ENCODE measurements at places on chromosomes 7 and 10.

DNA sequence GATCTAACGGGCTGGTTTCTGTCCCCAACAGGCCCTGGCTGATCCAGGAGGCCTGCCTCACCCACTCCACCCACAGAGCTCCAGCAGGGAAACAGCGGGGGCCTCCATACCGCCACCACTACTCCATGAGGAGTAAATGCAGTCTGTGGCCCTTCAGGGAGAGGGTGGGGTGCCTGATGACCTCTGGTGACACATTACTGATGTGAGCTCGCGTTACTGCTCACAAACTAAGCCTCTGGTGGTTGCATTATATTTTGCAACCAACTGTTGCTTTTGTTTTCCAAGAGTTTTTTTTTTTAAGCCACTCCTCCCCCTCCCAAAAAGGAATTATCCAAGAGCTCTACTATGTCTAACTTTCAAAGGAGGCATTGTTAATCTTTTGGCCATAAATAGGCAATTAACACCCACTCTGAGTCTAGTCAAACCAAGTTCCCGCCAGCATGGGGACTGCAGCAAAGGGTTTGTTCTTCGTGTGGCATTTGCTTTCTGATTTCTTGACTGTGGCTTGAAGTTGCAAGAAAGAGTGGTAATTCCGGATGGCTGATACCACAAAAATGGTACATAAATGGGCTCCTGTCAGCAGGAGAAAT, 72.6 kb downstream of the FAM53B start:
- peak; percentile 31 for DNase-seq

DNA sequence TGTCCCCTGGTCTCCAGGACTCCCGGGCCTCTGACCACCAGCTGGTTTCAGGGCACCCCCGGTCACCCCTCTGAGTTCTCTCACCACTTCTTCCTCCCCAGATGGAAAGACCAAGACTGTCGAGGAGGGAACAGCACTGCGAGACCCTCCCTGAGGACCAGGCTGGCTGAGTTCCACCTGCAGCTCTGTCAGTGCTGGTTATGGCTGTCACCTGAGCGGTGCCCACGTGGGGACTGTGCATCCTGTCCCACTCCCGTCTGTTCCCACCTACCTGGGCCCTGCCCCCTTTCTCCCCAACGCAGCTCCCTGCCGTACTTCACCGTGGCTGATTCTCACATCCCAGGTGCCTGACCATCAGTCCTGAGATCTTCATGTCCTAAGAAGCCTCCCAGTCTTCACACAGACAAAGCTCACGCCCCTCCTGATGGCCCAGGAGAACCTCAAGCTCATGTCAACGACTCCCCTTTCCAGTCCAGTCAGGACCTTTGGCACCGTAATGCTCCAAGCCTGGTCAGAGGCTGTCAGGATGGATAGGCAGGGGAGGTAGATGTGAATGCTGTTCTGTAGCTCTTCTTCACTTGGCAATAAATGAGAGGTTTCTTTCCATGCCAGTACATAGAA, 159.7 kb downstream of the USP6NL start:
- DNase-seq: no peak

- DNase-seq: no peak
Observed at GRCh38 chr7:142030294-142030693, 34.6 kb downstream of the MGAM start.

DNA sequence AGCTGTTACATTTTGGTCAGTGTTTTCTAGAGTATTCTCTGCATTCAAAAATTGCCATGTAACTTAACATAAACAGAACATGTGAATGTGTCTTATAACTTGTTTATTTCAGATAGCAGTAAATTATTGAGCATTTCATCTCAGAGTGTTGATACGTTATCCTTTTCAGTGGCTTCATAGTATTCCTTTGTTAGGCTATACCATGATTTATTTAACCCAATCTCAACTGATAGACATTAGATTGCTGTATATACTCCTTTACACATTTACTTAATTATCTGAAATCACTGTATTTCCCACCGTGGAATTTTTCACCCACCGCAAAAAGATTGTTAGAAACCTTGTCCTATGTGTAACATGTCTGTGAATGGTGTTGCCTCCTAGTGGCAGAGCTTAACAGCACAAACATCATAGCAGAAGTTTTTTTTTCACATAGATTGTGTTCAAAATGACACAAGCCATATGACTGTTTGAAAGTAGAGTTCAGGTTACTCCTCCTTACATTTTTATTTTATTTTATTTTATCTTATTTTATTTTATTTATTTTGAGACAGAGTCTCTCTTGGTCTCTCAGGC, 21.4 kb downstream of the SLF2 start:
- no peak for DNase-seq

DNA sequence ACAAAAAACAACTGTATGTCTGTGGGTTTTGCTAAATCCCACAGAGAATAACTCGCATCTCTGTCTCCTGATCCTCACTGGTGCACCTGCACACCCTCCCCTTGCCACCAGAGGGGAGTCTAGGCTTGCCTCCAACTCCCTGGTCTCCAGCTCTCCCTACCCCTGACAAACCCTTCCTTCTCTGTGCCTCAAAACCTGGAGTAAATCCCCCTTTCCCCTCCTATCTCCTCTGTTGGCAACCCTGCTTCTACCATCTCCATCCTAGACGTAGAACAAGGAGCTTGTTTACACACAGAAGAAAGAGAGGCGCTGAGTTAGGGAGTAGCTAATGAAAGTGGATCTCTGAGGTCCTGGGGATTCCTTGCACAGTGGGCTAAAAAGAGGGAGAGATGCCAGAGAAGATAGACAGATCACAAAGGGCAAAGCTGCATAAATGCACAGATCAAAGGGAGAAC, 6.0 kb downstream of the MBLAC1 start:
- DNase-seq: peak; percentile 32

DNA sequence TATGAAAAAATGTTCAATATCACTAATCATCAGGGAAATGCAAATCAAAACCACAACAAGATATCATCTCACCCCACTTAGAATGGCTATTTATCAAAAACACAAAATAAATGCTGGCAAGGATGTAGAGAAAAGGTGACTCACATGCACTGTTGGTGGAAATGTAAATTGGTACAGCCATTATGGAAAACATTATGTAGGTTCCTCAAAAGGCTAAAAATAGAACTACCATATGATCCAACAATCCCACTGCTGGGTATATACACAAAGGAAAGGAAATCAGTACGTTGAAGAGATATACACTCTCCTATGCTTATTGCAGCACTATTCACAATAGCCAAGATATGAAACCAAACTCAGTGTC, 50.2 kb downstream of the CDK1 start:
- DNase-seq: no peak

GRCh38 chr7:48088559-48089045, 463 bp upstream of the UPP1 start:
- DNase-seq: no peak

GRCh38 chr7:94422136-94422535, 27.4 kb downstream of the COL1A2 start:
- no peak for DNase-seq

- DNase-seq: no peak
Observed at GRCh38 chr10:89440226-89441009, 26.1 kb downstream of the IFIT5 start.

GRCh38 chr10:129415215-129416140, 51.6 kb upstream of the MGMT start:
- no peak for DNase-seq

- no peak for DNase-seq
Observed at GRCh38 chr10:126783806-126784557, 113.5 kb upstream of the C10orf90 start.

GRCh38 chr7:104967088-104967487, 46.9 kb upstream of the KMT2E start:
- DNase-seq: no peak

Data from NCI-H2107 (cell line).